Ovary (tissue), 10 donors: ENCODE measurements at places on chromosomes 2 and 18. TPM values are rescaled to one million over a fixed set of nuclear protein-coding genes. Genes with fewer than 3 reads are reported as not detected.

DQX1 gene
- total RNA-seq, result not detected

RAMP1 gene
- total RNA-seq, result 22.1 TPM

DNA sequence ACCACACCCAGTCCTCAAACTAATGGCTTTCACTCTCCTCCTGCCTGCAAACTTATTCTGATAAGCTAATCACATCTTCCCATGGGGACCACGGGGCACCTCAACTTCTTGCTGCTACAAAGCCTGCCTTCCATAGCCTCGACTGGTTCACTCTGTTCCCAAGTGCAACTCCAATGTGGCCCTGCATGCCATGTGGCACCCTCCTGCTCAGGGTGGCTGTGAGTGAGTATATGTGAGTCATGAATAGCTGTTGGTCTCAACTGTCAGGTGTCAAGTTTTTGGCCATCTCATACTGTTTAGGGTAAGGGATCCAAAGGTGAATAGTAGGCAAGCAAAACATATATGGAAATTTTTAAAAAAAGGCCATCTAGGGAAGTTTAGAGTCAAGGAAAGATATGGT lies 276.1 kb upstream of the DCC start:
- DNase-seq, result no peak

L3MBTL4 gene
- 26.8 TPM for total RNA-seq

SERPINB4 gene
- total RNA-seq, result not detected

GRCh38 chr2:3299130-3299529 lies 78.5 kb downstream of the EIPR1 start:
- peak; percentile 17 for DNase-seq

- no peak for DNase-seq
Measured at GRCh38 chr2:157839162-157839801, 36.8 kb downstream of the ACVR1 start.

FLACC1 gene
- total RNA-seq, result 1.7 TPM

DNA sequence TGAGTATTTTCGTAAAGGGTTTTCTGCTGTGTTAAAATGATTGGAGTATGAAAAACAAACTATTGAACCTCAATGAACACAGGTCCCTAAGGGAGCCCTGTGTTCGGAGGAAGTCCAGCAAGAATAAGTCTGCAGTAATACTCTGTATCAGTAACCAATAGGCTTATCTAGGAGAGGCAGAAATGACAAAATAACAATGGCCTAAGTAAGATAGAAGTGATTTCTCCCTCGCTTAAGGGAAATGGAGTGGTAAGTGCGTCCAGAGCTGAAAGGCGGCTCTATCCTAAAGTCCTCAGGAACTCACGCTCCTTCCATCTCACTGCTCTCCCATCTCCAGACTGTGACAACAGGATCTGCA lies 29.3 kb upstream of the MFSD6 start:
- no peak for DNase-seq

NTSR2 gene
- total RNA-seq, result not detected

TRIB2 gene
- 120 TPM for total RNA-seq

GRCh38 chr2:175309799-175310198 lies 128.3 kb upstream of the ATP5MC3 start:
- DNase-seq, result no peak

- no peak for DNase-seq
Measured at GRCh38 chr2:156803243-156803642, 367.1 kb downstream of the GPD2 start.

GRCh38 chr2:32860385-32860784 lies 86.4 kb upstream of the LTBP1 start:
- DNase-seq, result no peak

DNA sequence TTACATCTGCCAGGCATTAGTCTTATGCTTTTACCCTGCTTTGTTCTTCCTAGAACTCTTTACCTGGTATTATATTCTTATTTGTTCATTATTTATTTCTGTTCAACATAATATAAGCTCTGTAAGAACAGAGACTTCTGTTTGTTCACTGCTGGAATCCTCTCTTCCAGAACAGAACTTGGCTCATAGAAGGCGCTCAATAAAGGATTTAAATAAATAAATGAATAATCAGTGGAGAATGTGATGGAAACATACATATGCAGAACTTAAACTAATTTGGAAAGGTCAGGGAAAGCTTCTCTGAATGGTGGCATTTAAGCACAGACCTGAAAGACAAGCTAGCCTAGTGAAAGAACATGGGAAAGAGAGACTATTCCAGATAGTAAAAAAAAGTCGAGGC lies 24.3 kb downstream of the NCKAP1 start:
- DNase-seq, result no peak

DNA sequence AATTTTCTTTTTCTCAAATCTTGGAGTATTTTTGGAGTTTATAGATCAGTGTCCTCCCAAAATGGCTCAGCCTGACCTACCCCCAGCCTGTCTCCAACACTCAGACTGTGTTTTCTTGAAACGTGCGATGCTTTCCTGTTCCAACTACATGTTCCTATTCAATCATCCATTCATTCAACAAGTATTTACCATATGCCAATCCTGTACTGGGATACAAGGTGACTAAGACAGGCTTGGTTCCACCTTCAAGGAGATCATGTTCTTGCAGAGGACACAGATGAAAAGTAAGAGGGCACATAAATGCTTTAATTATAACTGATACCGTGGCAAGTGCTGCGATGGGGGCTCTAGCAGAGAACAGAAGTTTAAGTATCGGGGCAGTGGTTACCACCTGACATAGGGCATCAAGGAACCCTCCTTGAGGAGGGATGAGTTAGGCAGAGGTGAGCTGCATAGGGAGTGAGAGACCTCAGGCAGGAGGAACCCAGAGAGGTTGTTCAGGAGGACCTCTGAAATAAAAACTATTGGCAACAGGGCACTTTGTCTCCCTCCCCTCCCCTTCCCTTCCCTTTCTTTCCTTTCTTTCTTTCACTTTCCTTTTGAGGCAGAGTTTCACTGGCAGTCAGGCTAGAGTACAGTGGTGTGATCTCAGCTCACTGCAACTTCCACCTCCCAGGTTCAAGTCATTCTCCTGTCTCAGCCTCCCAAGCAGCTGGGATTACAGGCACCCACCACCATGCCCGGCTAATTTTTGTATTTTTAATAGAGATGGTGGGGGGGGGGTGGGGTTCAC lies 469.0 kb downstream of the EPHA4 start:
- no peak for DNase-seq

- no peak for DNase-seq
Measured at GRCh38 chr2:45275242-45275805, 266.1 kb upstream of the SIX2 start.

LYG2 gene
- total RNA-seq, result not detected

KCNJ3 gene
- total RNA-seq, result not detected

DNA sequence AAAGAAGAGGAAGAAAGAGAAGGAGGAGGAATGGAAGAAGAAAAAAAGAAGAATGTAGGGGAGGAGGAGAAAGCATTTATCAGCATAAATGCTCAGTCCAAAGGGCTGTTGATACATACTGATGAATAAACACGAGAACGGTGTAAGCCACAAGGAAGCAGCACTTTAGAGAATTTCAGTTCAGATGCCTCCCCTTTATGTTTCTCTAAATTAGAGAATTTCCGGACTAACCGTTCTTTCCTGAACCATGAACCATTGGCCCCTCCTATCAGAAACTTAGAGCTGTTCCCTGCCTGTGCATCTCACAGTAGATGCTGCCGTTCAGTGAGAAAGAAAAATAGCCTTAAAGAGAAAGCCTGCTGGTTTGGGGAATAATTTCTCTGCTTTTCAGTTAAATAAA lies 49.2 kb upstream of the TUBA3D start:
- DNase-seq, result no peak

DNA sequence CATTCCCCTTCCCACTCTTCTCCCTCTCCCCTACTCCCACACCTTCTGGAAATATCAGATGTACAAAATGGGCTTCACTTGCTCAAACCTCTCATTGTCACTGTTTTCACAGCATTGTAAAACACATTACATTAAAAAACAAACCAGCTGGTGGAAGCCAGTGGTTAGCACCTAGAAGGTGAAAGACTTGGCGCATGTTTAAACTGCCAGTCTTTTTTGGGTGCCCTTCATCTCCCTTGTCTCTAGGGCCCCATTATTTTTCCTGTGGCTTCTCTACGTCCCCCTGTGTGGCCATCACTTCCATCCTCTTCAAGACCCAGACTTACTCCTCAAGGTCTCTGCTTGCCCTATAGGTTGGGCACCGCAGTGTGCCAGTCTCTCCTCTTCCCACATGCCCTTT lies 34.9 kb downstream of the MGAT5 start:
- DNase-seq, result no peak

DNA sequence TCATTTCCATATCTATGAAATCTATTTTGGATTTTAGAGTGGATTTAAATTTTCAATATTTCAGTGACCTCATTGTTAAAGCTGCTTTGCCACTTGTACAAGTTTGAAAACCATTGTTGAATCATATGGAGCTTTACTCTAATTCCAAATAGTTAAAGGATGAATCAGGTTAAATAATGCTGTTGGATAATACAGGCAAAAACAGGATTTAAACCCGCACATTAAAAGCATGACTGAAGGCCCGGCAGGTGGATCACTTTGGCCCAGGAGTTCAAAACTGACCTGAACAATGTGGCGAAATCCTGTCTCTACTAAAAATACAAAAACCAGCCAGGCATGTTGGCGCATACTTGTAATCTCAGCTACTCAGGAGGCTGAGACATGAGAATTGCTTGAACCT lies 68.3 kb downstream of the RIF1 start:
- DNase-seq, result no peak

DNA sequence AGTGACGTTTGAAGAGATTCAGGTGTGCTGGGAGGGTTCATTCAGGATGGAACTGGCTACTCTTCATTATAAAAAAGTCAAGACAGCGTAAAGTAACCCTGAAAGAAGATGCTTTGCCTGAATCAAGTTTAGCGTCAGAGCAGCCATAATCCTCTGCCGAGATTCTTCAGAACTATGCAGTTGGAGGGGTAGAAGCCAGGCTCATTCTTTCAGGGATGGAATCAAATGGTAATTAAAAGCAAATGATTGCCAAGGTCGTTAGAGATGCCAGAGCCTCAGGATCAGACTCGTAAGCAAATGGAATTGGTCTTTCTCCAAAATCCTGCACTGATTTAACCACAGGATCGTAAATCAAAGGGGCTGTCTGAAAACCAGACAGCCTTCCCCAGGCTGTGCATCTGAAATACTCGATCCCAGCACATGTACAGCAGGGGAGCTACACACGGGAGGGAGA lies 21.9 kb downstream of the APCDD1 start:
- no peak for DNase-seq

ING5 gene
- total RNA-seq, result 39.9 TPM

DNA sequence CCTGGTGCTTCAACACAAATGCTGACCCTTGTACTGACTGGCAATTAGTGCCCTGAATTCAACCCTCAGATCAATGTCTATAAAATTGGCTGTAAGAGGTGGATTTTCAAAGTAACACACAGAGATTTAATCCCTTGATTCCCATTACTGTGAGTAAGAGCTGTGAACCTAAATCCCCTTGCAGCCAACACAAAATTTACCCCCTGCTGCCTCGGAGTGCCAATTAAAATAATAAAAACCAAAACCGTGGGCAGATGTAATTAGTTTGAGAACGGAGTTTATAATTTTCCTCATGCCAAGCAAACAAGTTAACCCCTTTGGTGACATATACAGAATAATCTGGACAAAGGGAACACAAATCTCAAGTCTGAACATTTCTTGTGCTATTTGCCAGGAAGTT lies 55.8 kb upstream of the REV1 start:
- no peak for DNase-seq

DNA sequence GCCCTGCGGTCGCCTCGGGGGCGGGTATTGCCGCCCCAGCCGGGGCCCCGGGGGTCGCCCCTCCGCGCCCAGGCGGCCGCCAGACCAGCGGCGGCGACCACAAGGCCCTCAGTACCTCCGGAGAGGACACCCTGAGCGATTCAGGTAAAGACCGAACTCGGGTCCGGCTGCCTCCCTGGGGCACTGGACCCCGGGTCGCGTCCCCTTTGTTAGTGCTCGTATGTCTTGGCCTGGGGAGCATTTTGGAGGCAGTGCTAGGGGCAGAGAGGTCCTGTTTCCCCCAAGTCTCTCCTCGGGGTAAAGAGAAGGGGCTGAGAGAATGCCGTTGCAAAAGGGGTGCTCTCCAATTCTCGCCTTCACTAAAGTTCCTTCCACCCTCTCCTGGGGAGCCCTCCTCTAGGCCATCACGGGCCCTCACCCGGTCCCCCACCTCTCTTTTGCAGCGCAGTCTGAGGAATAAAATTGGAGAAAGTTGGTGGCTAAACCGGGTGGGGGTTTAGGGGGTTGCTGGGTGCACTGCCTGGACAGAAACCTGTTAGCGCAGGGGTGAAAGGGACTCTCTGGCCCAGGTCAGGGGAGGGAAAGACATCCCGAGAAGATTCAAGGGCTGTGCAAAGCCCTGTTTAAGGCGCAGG lies 2.5 kb downstream of the MYCN start:
- DNase-seq, result no peak

DNA sequence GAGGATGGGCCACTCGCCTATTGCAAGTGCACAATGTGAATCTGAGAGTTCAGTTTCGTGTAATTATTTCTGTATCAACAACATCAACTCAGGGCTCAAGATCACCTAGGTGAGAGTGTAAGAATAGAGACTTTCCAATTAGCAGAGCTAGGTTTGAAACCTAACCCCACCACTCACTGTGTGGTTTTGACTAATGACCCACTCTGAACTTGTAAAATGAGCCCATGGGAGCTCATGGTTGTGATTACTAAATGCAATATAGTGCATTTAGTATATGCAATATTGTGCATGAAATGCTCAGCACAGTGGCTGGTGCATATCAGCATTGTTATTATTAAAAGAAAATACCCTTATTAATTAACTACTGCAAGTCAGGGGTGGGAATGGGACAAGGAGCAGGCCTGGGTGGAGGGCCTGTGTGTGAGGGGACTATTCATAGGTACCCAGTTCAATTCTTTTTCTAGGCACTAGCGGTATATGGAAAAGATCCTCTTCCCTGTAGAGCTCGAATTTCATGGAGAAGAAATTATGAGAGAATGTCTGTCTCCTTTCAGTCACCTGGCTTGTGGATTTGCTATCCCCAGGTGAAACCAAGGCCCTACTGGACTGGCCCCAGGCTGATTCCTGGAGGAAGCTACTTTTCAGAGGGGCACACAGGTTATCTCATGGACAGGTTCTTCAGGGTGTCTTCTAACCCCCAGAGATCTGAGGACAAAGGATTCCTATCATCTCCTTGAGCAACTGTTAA lies 169.5 kb downstream of the GFPT1 start:
- no peak for DNase-seq

- DNase-seq, result no peak
Measured at GRCh38 chr2:169712791-169713227, 18.5 kb downstream of the PHOSPHO2 start.

SNTG2 gene
- 1.6 TPM for total RNA-seq

GRCh38 chr2:204268458-204268857 lies 276.8 kb upstream of the PARD3B start:
- DNase-seq, result no peak

GRCh38 chr2:128644718-128645256 lies 326.1 kb upstream of the HS6ST1 start:
- no peak for DNase-seq

DNA sequence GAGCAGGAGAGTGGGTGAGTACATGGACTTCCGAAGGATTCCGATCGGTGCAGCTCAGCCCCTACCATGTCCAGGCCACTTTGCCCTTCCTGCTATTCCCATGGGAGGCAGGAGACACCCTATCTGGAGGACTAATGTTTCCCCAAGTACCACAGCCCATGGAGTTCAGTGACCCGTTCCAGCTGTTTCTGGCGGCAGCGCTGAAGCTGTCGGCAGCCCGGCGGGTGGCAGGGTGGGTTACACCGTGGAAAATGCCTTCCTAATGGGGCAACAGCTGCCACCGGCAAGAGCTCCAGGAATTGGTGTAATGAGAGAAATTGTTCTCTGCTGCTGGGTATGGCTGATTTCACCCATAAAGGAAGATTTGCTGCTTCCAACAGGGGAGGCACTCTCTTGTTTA lies 98.3 kb downstream of the MYCN start:
- no peak for DNase-seq
